Substantia nigra (tissue), 51 donors: ENCODE measurements at places on chromosomes 7 and 10.

DNA sequence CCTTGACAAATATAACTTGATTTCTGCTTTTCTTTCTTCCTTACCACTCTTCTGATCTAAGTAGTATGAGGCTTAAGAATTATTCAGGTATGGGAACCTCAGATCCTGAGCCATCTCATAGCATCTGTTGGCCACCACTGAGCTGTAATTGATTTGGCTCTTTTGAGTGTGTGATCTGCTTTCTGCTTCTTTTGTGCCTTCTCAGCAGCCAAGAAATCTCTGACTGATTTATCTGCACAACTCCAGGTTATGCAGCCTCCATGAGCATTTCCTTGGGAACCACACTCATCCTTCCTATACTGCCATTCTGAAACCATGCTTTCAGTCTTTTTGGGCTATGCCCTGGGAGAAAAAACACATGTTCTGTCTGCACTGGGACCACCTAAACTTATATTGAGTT is 178.0 kb upstream of the FAM3C start:
- no peak for DNase-seq

- DNase-seq: no peak
Observed at GRCh38 chr7:68133045-68133444, 1136.4 kb downstream of the TYW1 start.

- DNase-seq: no peak
Observed at GRCh38 chr7:84076219-84076618, 118.4 kb downstream of the SEMA3A start.

DNA sequence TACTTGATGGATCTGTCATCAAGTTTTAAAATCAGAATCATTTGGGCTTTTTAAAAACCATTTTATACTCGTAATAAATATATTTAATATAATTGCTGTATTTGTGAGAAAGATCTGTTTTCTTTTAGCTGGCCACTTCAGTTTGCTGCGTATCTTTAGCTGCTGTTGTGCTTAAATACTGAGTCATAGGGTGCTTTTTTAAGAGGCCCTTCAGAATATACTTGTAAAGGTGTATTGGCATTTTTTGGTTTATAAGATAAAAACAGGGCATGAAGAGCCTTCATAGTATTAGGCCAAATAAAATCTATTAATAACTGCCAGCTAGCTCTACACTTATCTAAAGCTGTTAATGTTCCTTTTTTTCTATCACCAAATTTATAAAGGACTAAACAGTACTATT is 43.8 kb downstream of the STK17A start:
- no peak for DNase-seq

DNA sequence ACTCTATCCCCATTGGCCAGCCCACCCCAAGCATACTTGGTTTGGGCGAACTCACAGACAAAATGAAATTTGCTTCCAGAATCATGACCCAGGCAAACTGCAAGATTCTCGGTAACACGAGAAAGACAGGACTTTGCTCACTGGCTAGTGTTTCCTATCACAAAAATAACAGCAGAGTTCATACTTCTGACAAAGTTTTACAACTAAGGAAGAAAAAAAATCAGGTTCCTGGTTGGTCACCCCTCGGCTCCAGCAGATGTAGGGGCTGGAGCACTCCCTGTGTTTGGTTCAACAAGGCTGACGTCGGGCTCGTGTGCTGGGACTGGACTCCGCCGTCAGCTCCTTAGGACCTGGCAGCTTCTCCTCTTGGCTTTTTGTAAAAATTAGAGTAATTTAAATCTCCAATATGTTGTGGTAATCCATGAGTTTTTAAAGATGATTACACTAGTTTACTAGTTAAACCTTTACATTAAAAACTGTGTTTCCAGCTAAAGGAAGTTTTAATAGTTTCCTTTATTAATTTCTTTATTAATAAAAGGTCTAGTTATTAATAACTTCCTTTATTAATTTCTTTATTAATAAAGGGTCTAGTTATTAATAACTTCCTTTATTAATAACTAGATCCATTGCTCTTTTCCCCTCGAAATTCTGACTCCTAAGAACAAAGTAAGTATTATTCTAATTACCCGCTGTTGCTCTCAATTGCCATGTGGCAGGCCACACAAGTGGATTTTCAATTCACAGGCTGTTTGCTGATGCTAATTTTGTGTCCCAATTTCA is 115.6 kb upstream of the RNF32 start:
- DNase-seq: no peak

DNA sequence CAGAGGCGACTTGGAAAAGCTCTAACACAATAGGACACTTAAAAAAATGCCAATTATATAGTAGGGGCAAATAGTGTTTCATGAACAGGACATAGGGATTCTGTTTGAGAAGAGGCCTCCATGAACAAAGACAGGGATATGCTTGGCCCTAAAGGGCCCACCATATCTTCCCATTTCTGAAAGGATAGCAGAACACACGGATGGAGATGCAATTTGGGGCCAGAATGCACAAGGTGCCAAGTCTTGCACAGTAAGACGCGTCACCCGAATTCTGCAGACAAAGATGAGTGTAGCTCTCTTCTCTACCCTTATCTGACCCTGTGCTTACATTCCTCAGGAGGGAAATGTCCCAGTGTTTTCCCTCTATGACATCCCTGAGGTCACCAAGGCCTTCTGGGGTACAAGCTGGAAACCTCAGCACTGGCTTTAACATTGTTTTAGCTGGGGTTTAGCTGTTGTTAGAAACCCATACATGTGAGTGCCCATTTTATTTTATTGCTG is 12.8 kb downstream of the PRKCQ start:
- DNase-seq: no peak

- no peak for DNase-seq
Observed at GRCh38 chr10:117654105-117654504, 111.6 kb downstream of the EMX2 start.

GRCh38 chr7:57216340-57216739 is 84.1 kb upstream of the ZNF479 start:
- DNase-seq: no peak

DNA sequence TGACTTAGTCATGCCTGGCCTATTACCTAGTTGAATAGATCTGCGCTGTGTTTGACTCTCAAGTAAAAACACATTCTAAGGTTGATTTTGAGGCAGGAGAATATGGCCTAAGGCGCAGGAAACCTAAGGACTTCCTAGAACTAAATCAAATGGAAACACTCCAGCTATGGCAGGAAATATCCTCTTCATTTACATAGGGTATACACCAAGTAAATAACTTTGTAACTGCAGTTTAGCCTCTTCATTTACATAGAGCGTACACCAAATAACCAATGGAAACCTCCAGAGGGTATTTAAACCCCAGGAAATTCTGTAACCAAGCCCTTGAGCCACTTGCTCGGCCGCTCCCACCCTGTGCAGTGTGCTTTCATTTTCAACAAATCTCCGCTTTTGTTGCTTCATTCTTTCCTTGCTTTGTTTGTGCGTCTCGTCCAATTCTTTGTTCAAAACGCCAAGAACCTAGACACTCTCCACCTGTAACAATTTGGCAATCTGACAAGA is 35.6 kb upstream of the XRCC2 start:
- DNase-seq: no peak

DNA sequence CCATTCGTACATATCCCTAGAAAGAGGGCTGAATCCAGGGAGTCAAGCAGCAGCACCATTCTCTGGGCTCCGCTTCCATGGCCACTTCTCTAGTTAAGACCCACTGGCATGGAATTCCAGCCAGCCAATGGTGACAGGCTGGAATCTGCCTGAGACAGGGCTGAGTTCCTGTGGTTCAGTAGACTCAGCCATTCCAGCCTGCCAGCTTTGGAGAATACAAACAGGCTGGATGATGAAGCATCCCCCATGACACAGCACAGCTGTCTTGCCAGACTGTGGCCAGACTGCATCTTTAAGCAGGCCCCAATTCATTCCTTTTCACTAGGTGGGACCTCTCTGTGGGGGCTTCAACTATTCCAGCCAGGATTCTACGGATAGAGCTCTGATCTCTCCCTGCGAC is 329.6 kb downstream of the XPNPEP1 start:
- DNase-seq: no peak

DNA sequence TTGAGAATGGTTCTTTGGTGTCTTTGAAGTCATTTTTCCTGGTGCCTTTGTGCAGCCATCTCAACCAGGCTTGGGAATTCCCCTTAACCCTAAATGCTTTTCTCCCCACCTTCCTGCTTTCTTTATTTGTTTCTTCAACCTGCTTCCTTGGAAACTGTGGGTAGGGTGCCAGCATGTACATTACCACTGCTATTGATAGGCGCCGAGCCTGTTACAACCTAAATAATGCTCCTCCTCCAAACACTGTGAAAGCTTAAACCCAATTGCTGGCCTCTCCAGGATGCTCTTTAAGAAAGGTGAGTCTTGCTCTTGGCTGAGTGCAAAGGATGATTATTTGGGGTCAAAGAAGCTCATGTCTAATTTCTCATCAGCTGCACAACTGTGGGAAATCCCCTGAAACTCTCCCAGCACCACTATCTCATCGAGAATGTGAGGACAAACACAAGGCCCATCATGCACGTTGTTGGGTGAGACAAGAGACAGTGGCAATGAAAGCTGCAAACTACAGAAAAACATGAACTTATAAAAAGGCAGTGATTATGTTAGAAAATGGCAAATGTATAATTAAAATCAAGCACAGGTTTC is 285.5 kb upstream of the IGFBP3 start:
- DNase-seq: no peak

DNA sequence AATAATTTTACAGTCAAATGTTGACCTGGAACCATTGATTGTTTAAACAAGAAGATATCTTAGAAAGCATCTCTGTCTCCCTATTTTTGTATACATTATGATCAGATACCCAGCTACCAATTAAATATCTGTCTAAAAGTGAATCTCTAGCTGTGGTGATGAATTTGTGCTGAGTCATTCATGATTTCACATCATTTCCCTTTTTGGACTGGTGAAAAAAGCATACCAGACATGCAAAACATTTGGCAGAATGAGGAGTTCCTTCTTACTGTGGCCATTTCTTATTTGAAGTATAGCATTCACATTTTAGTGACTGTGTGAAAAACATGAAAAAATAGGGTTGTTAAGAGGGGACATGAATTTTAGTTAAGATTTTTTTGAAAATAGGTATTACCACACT is 98.0 kb upstream of the GATA3 start:
- DNase-seq: no peak

DNA sequence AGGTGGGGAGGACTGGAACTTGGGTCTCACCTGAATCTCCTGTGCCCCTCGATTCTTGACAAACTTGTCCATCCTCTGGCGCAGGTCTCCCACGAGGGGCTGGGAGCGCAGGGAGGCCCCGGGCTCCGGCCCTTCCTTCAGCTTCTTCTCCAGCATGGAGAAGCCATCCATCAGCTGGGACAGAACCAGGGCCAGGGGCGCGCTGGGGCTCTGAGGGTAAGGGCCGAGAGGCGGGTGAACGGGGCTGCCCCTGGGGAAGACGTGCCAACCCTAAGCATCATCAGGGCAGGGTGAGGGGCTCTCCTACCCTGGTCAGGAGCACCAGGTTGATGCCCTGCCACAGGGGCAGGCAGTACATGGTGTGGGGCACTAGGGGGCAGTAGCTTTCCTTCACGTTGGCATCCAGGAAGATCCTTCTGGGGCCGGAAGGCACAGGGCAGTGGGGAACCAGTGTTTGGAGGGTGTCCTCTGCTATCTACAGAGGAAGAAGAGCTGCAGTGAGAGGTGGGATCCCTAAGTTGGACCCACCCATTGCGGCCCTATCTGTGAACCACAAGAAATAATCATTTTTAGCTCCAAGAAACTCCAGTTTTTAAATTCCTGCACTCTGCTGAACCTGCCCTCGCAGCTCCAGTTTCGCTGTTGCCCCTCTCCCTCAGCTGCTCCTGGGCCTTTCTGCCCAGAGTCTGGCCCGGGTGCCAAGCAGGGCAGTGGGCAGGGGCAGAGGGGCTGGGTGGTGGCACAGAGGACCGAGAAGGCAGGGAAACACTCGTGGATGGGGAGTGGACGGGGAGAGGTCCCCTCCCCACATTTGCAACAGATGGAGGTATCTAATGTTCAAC is 10.8 kb upstream of the PYROXD2 start:
- no peak for DNase-seq

DNA sequence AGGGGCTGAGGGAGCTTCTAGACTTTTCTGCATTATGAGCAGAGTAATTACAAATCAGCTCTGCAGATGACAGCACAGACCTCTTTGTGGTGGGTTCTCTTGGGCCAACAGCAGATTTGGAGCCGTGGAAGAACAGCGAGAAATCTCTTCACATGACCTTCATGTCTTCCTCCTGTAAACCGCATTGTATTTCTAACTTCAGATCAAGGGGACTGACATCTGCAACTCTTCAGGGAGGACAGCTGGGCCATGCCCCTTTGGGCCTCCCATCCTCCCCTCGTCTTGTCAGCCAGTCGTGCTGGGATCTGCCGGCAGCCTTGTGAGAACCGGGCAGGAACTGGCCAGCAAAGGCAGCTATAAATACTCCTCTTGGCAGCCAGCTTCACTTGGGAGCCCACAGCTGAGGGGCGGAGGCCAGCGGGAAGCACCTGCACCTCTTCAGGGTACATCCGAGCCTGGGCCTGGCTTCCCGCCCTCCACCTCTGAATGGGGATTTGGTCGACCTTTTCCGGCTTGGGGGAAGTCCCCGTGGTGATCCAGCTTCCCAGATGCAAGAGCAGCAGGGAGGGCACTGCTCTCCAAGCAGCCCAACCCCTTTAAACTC is 54.7 kb downstream of the STEAP1B start:
- no peak for DNase-seq

- DNase-seq: no peak
Observed at GRCh38 chr10:124713679-124714255, 30.4 kb downstream of the FAM53B start.

GRCh38 chr10:69728335-69728870 is 73.3 kb upstream of the COL13A1 start:
- DNase-seq: no peak

DNA sequence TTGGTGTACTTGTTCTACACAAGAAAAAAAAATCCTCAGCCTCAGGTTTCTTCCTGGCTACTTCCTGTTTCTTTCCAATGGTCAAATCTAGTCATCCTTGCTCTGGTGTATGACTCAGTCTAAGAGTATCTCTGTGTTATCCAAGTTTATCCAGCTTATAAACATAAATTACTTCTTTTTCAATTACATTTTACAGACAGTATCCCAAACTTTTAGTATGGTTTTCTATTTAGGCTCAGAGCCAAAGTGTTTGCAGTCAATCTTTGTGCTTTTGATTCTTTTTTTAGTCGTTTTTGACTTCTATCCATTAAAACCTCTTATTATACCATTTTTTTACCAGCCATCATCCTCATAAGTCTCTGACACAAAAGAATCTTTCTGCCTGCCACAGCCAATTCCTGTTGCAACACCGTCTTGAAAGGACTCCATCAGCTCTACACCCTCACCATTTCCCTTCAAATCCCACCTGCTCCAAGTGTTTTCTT is 294.6 kb downstream of the PTEN start:
- no peak for DNase-seq

- no peak for DNase-seq
Observed at GRCh38 chr10:112288486-112288885, 5.3 kb downstream of the TECTB start.

DNA sequence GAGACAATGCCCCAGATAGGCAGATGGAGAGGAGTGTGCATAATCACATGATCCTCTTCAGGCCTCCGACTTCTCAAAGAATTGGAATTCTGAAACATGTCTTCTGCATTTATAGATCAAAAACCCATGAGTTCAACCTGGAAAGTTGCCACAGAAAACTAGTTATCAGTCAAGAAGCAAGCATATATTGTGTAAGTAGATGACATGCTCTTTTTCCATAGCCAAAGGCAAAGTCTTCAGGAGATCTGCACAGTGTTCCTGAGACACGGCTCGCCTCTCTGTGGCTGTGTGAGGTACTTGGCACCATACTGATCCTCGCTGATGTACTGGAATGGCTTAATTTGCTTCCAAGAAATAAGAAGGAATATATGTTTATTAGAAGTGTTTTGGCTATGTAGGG is 213.5 kb upstream of the MKI67 start:
- no peak for DNase-seq

- no peak for DNase-seq
Observed at GRCh38 chr7:135884495-135885232, 92.5 kb downstream of the MTPN start.

GRCh38 chr7:4603843-4604231 is 78.3 kb upstream of the FOXK1 start:
- DNase-seq: no peak
